Brain pericyte (primary cell): ENCODE measurements at places on chromosomes 7 and 10.

GRCh38 chr7:124856299-124856888, 73.2 kb downstream of the POT1 start:
- DNase-seq: no peak

DNA sequence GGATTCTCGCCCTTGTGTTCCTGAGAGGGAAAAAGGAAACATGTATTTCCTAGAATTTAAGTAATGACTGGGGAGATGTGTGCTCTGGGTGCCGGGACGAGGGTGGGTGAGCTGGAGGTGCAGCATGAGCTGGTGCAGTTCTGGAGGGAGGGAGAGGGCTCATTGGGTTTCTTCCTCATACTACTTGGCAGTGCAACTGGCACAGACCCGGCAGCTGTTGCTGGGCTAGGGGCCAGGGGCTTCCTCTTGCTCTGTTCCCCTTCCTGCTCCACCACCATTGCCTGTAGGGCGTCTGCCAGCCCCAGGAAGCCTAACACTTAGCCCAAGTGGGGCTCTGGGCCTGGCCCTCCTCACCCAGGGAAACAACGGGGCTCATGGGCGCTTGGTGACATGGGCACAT, 5.9 kb downstream of the RET start:
- DNase-seq: no peak

- no peak for DNase-seq
These were observed 26.5 kb upstream of the TMEM248 start for GRCh38 chr7:66894463-66895080.

GRCh38 chr7:148291799-148292198, 298.8 kb upstream of the C7orf33 start:
- DNase-seq: no peak

GRCh38 chr10:118349235-118349634, 7.1 kb upstream of the FAM204A start:
- no peak for DNase-seq

DNA sequence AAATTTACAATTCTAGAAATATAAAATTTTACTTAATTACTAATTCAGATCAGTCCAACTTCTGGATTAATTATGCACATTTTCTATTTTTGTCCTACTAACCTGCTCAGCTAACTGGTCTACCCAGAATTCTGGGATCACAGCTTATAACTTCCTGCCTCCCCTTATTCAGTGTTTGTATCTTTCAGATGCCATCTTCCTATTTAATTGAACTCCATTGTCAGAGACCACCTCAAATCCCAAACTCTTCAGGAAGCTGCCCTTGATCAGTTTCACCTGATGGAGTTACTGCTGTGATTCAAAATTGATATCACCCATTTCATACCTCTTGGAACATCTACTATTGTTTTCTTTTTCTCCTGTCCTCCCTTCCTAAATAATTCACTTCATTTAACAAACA, 259.2 kb downstream of the WDR11 start:
- DNase-seq: no peak

GRCh38 chr7:43784030-43784584, 25.6 kb downstream of the BLVRA start:
- no peak for DNase-seq
